ENCODE measurements at places on chromosomes 7 and 10.

- no peak for DNase-seq
Measured at GRCh38 chr7:9217204-9217603, 783.8 kb downstream of the NXPH1 start.

GRCh38 chr7:42831718-42832522 is 80.0 kb downstream of the C7orf25 start:
- DNase-seq: no peak

- DNase-seq: no peak
Measured at GRCh38 chr7:20374399-20374798, 43.7 kb downstream of the ITGB8 start.

DNA sequence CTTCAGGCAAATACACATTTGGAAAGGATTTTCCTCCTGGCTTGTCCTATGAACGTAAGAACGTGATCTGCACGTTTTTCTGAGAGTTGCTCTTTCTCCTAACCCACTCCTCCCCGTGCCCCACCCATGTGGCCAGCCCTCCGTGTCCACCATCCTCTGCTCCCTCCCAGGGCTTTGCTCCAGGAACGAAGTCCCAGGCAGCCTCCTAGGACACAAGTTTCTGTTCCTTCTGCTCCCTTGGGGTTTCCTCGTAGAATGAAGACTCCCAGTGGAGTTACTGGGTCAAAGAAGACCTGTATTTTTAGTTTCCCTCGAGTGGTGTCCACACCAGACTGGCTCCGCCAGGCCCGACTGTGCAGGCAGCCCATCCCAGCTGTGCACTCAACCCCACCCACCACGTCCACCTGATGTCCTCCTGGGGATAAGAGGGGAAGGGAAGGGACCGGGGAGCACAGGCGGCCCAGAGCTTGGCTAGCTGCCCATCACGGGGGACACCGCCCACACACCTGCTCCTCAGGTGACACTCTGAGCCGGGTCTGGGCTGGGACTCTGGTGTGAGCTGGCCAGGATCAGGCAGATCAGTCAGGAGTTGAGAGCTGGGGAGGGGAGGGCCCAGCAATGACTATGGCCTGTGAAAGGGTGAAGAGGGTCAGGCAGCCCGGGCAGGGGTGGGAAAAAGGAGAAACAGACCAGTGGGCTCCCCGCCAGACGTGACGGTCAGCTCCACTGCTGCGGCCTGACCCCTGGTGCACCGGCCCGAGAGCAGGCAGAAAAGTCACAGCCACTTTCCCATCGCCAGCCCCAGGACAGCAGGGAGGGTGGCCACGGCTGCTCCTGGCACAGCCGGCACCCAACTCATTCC is 54.3 kb upstream of the PPP2R2D start:
- no peak for DNase-seq

- no peak for DNase-seq
Measured at GRCh38 chr7:46653848-46654247, 732.8 kb upstream of the IGFBP3 start.

DNA sequence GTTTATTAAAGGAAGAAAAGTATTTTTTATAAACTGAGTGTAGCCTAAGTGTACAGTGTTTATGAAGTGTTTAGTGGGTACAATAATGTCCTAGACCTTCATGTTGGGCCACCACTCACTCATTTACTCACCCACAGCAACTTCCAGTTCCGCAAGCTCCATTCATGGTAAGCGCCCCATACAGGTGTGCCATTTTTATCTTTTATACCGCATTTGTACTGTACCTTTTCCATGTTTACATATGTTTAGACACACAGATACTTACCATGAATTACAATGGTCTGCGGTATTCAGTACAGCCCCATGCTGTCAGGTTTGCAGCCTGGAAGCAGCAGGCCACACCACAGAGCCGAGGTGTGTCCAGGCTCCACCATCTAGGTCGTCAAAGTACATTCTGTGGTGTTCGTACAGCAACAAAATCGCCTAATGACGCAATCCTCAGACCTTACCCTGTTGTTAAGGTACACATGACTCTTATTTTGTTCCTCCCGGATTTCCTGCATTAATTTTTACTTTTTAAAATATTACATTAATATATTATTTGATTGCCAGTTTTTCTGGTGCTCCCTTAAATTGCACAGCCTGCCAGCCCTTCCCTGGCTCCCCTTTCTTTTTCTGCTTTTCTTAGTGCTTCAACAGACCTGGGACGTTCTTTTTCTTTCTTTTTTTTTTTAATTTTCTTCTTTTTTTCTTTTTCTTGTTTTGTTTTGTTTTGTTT is 881 bp upstream of the SSBP1 start:
- DNase-seq: no peak

- no peak for DNase-seq
Measured at GRCh38 chr10:77561991-77562390, 75.6 kb downstream of the KCNMA1 start.

Data from stimulated activated CD8-positive, alpha-beta memory T cell treated with anti-CD3 and anti-CD28 coated beads, Interleukin-2, amount 100 ng/mL, for 48 hours (primary cell).